ENCODE measurements at places on chromosomes 4 and X. TPM values are rescaled to one million over a fixed set of nuclear protein-coding genes. Genes with fewer than 3 reads are reported as not detected.

Gene ENPP6
- not detected for total RNA-seq

Gene CDX4
- not detected for total RNA-seq

Gene PCGF3
- 39.5 TPM for total RNA-seq

Gene SERTM2
- not detected for total RNA-seq

Gene CFP
- total RNA-seq, result not detected

Gene SH3RF1
- 13.3 TPM for total RNA-seq

Gene GPM6B
- 0.25 TPM for total RNA-seq

Measured in mammary microvascular endothelial cell (primary cell).